ENCODE measurements at places on chromosomes 1 and 21.

- DNase-seq, result no peak
These were observed 29.3 kb downstream of the TMCC2 start for GRCh38 chr1:205256951-205257625.

GRCh38 chr1:9316080-9316444 lies 23.4 kb downstream of the SPSB1 start:
- peak; percentile 17 for DNase-seq

DNA sequence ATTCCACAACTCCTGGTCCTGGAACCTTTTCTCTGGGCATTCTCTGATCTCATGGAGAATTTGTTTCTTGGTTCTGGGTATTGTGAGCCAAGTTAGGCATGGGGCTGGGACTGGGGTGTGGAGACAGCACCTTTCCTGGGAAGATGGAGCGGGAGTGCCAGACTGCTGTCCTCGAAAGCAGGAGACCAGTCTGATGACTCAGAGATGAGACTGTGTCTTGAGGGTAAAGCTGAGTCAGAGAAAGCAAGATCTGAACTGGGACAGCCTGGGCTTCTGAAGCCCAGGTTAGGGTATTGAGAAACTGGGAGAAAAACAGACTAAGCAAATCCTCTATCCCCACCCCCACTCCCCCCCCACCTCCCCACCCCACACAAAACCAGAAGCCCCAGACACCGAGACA lies 2.2 kb upstream of the KANK4 start:
- DNase-seq, result no peak

DNA sequence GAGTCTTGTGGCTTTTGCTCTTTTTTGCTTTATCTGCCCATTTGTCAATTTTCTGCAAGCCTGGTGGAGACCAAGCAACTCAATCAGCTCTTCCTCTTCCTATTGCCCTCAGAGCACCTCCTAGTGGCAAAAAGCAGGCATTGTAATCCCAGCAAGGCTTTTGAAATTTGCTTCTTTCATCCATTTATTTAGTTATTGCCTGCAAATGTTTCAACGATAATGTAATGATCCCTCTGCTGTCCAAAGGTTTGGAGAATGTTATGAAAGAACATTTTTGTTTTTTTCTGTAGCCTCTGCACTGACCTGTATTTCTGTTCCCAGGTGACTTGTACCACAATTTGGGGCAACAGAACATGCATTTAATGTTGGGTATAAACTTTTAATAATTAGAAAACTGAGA lies 127.8 kb downstream of the GABPA start:
- DNase-seq, result no peak

- no peak for DNase-seq
These were observed 60.5 kb downstream of the ATP1A1 start for GRCh38 chr1:116433275-116434257.
